ENCODE measurements at places on chromosomes 5 and 9.
A peak's percentile ranks its signal among the peaks of the same experiment; 100 is the strongest.

DNA sequence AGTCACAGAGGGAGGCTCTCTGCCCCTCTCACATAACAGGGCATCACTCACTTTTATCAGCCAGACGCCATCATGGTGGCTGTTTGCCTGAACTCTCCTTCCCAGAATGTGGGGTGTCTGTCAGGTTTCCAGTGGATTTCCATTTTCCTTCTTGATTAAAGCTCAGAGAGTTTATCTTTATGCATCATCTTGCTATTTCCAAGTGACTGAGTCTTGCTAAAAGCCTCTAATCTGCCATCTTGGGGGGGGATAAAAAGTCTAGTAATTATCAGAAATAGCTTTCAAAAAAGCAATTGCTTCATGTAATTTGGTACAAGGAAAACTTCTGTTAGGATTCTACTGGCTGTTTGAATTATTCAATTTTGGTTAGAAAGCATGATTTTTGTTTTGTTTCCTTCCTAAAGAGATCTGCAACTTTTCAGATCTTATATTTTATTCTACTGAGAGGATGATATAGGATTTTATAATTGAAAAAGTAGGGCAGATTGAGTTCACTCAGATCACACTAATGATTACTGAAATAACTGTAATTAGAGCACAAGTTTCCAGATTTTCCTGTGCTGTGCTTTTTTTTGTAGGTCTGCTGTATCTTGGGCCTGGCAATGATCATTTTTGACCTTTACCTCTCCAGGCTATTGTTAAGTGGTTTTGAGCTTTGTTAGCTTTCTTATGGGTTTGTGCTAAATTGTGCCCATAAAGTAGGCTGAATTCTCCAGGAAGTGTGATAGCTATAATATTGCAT, 661.5 kb downstream of the TLE4 start:
- no peak for DNase-seq

DNA sequence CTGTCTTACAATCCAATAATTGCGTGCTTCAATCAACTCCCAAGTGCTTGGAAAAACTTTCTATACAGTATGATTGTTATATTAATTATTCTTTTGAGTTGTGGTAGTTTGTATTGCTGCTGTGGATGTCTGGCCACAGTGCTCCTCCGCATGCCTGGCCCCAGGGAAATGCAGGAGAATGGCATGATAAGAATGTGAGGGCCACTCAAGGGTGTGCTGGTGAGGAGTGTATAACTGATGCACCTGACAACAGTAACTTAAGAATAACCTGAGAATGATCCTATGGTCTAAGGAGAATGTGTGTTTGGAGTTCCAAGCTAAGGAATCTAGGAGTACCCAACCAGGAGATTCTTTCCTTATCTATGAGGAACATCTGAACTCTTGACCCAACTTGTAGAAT, 152.9 kb upstream of the APC start:
- DNase-seq = no peak

- no peak for DNase-seq
Measured at GRCh38 chr9:101582553-101582952, 12.2 kb downstream of the PPP3R2 start.

DNA sequence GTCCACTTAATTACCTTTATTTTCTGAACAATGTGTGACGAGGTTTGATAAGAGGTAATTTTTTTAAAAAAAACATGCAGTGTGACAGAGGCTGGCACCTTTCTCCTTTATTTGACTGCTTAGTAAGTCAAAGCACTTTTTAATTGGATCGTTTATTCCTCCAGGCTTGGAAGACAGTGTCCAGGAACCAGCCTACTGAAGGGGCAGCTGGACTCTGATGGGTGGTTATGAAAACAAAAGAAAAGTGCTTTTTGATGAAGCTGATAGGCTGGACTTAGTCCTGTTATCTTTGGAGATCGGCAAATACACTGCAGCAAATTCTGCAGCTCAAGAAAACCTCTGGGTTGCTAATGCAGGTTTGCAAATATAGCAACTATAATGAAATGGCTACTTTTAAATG, 141.7 kb downstream of the DCP2 start:
- no peak for DNase-seq

DNA sequence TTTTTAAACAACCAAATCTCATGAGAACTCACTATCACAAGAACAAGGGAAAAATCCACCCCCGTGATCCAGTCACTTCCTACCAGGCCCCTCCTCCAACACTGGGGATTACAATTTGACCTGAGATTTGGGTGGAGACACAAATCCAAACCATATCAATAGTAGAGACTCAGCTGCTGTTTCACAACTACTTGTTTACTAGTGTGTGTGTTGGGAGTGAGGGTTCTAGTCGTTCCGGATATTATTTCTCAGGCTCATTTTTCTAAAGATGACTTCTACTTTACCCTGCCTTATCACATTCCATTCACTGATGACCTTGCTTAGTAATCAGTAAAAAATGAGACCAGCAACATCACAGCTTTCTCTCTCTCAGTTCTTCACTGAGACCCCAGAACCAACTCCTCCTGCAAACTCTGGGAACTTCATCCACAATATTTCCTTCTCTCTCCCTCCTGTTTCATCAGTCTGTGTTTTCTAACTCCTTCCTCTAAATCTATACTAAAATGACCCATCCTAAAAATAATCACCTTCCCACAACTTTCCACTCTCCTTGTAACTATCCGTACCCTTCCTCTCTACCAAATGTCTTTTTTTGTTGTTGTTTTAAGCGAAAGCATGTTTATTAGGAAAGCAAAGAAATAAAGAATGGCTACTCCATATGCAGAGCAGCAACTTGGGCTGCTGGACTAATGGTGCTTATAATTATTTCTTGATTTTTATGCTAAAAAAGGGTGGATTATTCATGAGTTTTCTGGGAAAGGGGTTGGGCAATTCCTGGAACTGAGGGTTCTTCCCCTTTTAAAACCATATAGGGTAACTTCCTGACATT, 121.5 kb upstream of the SPRY4 start:
- DNase-seq = no peak

- DNase-seq = no peak
Measured at GRCh38 chr5:180324601-180324950, 28.6 kb downstream of the GFPT2 start.

DNA sequence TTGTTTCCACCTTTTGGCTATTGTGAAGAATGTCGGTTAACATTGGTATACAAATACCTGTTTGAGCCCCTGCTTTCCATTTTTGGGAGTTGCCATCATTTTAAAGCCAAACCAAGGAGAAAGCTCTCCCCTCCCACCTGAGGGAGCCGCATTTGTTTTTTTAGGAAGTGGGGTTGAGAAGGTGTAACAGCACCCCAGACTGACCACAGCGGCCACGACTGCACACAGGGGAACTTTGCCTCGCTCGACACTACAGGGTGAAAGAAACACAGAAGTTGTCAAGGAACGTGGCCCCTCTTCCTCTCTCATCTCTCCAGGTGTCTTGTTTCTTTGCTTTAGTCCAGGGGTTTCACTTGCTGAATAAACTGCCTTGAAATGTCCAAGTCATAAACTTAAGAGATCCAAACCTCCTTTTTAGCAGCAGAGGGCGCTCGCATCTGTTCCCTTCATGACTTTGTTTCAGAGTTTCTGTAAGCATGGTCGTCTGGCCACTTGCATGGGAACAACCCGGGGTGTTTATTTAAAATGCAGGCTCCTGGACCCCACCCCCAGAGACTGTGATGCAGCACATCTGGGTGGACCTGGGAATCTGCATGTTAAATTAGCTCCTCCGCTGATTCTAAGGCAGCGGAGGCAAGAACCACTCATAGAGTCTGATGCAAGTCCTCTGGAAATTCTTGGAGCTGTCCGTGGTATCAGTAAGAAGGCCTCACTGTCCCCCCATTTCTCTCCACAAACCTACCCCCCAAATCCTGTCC, 2.1 kb upstream of the TTLL11 start:
- DNase-seq = peak; percentile 19

GRCh38 chr9:33082538-33083326, 6.3 kb upstream of the SMU1 start:
- no peak for DNase-seq

GRCh38 chr5:116561658-116562057, 13.0 kb downstream of the SEMA6A start:
- no peak for DNase-seq

DNA sequence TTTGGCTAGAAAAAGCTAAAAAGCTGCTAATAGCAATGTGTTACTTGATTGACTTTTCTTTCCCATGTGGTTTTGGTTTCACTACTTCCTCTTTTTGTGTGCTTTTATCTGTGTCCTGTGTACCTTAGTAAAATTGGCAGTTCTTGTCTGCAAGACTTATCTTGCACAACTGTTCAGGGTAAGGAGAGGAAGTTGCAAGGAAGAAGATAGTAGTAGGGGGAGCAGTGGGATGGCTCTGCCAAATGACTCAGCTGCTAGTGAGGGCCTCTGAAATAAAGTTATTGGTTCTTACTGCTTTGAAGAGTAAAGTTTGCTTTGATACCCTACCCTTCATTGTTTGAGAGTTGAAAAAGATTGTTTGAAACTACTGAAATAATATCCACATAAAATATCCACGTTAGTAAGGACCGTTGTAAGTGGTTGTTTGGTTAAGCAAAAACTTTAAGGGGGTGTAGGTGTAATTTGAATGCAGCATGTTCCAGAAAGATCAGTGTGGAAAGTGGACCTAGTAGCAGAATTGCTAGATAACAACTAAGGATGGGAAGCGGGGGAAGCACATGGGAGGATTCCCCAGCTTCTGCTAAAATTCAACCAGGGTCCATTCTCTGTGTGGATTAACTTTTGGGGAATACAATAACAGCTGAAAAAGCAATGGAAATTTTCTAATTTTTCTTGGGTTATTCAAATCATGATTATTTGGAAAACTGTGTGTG, 123.5 kb downstream of the SCAMP1 start:
- no peak for DNase-seq

GRCh38 chr5:75167345-75167744, 69.3 kb downstream of the ANKRD31 start:
- DNase-seq = no peak

DNA sequence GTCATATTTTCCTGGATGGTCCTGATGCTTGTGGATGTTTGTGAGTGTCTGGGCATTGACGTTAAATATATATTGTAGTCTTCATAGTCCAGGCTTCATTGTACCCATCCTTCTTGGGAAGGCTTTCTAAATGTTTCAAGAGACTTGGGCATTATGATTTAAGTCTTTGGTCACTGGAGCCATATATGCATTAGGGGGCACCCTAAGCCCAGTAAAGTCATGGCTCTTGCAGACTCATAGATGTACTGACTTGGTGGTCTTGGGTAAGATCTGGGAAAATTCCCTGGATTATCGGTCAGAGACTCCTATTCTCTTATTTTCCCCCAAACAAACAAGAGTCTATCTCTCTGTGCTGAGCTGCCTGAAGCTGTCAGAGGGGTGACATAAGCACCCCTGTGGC, 271.1 kb downstream of the TRIM36 start:
- DNase-seq = no peak

GRCh38 chr9:78196258-78196657, 39.6 kb upstream of the CEP78 start:
- no peak for DNase-seq

- no peak for DNase-seq
Measured at GRCh38 chr9:77595426-77596095, 52.6 kb downstream of the GNA14 start.

DNA sequence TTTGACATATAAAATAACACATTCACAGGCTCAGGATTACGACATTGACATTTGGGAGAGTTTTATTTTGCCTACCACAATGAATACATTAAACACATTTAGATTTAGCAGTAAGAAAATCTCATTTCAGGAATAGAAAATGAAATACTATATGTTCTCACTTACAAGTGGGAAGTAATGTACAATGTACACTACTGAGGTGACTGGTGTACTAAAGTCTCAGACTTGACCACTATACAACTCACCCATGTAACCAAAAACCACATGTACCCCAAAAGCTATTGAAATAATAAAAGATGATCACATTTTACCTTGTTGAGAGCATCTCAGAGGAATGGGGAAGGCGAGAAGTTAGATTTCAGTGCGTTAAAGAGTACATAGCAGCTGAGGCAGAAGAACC, 1202.4 kb upstream of the SEMA6A start:
- DNase-seq = no peak

GRCh38 chr5:78058625-78059024, 235.9 kb downstream of the AP3B1 start:
- DNase-seq = no peak

DNA sequence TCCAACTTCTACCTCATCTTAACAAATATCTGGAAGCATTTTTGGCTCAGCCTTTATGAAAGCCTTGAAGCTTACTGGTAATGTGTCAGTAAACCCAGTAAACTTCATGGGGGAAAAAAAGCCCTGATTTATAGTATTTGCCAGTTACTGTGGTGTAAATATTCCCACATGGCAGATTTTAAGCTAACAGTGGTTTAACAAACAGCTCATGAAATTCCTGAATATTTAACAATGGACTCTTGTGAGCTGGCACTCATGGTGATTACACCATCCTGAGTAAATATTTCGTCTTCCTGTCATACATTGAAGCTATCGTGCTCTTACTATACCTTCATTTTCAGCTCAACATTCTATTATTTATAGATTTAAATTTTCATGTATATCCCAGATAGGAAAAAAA, 57.0 kb upstream of the ACOT12 start:
- DNase-seq = no peak

GRCh38 chr9:38207247-38207778, 138.3 kb upstream of the SHB start:
- DNase-seq = no peak

DNA sequence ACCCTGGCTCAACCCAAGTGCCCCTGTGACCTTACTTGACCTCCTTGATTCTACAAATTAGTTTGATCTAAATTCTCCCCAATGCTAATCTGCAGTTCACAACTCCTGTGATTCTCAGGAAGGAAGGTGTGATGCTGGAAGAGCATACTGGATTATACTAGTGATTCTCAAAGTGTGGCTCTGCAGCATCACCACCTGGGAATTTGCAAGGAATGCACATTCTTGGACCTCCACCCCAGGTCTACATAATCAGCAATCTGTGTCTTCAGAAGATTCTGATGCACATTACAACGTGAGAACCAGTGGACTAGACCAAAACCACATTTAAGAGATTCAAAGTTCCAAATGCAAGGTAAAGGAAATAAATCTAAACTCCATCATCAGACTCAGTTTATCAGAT, 198.6 kb downstream of the AGTPBP1 start:
- DNase-seq = no peak
